ENCODE measurements at places on chromosomes 12 and 14. TPM values are rescaled to one million over a fixed set of nuclear protein-coding genes. Genes with fewer than 3 reads are reported as not detected.

SGPP1 gene
- 17.7 TPM for total RNA-seq

TMEM121 gene
- 2.2 TPM for total RNA-seq

PPP4R4 gene
- total RNA-seq, result 0.38 TPM

LGR5 gene
- total RNA-seq, result 1.3 TPM

OVCH1 gene
- total RNA-seq, result 1.1 TPM

FERMT2 gene
- total RNA-seq, result 295 TPM

SDSL gene
- total RNA-seq, result 5.5 TPM

ACRBP gene
- total RNA-seq, result 1.3 TPM

ZDHHC22 gene
- not detected for total RNA-seq
